ENCODE measurements at places on chromosomes 7 and 10.

- DNase-seq = no peak
- H3K27ac ChIP-seq = no peak overlapping the region
- no peaks in the 10 kb centered on the region for H3K4me1 ChIP-seq
- H3K27me3 ChIP-seq = no peaks in the 10 kb centered on the region
Measured at GRCh38 chr10:115321360-115321759, 228.2 kb downstream of the ATRNL1 start.

DNA sequence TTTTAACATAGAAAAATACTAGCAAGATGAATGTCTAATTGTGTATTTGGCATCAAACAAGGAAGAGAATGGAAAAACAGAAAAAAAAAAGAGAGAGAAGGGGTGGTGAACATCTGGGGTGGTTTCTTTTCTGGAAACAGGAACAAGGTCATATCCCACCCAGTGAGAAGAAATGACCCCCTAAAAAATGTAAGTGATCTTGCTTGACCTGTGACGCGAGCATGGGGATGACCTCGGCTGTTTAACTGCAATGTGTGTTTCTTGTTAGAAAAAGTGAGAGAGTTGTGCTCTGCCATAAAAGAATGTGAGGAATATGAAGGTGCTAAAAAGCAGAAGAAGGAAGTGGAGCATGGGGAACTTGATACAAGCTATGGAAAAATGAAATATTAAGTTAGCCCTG, 258.5 kb downstream of the AGMO start:
- DNase-seq = no peak
- H3K4me1 ChIP-seq = no peaks in the 10 kb centered on the region
- H3K36me3 ChIP-seq = no peaks in the 10 kb centered on the region
- H3K27ac ChIP-seq = no peak overlapping the region
- H3K4me3 ChIP-seq = no peak overlapping the region
- H3K27me3 ChIP-seq = no peaks in the 10 kb centered on the region

GRCh38 chr7:107441581-107442422, 28.1 kb upstream of the GPR22 start:
- no peaks in the 10 kb centered on the region for H3K36me3 ChIP-seq
- no peak for DNase-seq
- H3K4me1 ChIP-seq = no peaks in the 10 kb centered on the region
- no peak overlapping the region for H3K4me3 ChIP-seq

DNA sequence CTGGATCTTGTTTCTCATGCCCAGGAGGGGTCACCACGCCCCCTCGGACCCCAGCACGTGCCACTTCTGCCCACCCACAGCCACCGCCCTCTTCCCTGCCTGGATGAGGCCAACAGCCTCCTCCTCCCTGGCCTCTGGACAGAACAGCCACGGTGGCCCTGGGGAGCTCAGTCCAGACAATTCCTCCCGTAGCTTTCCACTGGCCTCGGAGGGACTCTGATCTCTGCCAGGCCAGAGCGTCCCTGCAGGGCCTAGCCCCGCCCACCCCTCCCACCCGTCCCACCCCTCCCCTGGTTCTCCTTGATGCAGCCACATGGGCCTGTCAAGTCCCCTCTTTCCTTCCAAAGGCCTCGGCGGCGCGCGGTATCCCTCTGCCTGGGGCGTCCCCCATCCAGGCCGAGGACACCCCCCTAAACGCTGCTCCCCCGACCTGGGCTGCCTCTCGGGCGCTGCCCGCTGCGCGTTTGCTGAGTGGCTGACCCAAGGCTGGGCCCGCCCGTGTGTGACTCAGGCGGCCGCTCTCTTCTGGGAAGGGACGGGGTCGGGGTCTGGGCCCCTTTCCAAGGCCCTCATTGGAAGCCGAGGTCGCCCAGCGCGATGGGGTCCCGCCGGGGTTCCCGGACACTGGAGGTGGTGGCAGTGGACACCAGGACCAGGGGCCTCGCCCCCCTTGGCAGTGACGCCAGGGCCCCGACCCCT, 557 bp downstream of the TMEM120A start:
- H3K27ac ChIP-seq = peak overlapping the region; percentile 90
- no peaks in the 10 kb centered on the region for H3K27me3 ChIP-seq
- peak; percentile 71 for DNase-seq
- H3K4me3 ChIP-seq = peak overlapping the region; percentile 94
- no peaks in the 10 kb centered on the region for H3K36me3 ChIP-seq

GRCh38 chr10:15339892-15340291, 31.2 kb downstream of the FAM171A1 start:
- DNase-seq = no peak
- no peaks in the 10 kb centered on the region for H3K36me3 ChIP-seq
- H3K27ac ChIP-seq = no peak overlapping the region
- no peaks in the 10 kb centered on the region for H3K27me3 ChIP-seq
- no peak overlapping the region for H3K4me3 ChIP-seq
- H3K4me1 ChIP-seq = no peaks in the 10 kb centered on the region

DNA sequence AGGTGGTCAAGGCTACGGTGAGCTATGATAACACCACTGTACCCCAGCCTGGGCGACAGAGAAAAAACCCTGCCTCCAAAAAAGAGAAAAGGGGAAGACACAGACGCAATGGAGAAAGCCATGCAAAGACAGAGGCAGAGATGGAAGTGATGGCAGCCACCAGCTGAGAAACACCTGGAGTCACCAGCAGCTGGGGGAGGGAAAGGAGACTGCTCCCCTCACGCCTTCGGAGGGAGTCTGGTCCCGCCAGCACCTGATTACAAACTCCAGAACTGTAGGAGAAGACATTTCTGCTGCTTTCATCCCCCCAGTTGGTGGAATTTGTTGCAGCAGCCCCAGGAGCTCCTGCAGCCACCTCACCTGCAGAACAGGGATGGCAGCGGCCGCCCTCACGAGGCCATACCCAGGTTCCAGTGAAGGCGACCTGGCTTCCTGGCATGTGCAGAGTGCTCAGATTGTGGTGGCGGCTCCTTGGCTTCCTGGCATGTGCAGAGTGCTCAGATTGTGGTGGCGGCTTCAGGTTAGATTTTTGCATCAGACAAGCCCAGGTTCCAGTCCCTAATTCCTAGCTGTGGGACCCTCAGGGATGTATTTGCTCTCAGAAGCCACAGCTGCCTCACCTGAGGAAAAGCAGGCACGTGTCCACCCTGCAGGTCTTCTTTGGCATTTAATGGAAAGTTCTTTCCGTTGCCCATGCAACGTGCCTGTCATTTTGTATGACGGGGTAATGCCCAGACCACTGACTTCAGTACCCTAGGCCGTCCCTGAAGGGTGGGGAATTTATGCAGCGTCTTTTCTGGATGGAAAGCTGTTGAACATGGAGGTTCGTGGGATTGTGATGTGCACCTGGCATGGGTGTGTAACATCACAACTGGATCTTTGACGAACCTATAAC, 182.9 kb downstream of the EBF3 start:
- no peak for DNase-seq
- H3K4me1 ChIP-seq = no peaks in the 10 kb centered on the region
- H3K27me3 ChIP-seq = no peaks in the 10 kb centered on the region
- no peaks in the 10 kb centered on the region for H3K36me3 ChIP-seq
- no peak overlapping the region for H3K27ac ChIP-seq
- H3K4me3 ChIP-seq = no peak overlapping the region

Data from uterus (tissue), 4 donors.